ENCODE measurements at places on chromosomes 7 and 10. TPM values are rescaled to one million over a fixed set of nuclear protein-coding genes. Genes with fewer than 3 reads are reported as not detected.

SOSTDC1 gene
- total RNA-seq: not detected

IQUB gene
- total RNA-seq: 0.08 TPM

FAM13C gene
- not detected for total RNA-seq

NKX1-2 gene
- not detected for total RNA-seq

HOXA5 gene
- total RNA-seq: 1.6 TPM

COMTD1 gene
- total RNA-seq: 11.8 TPM

VIPR2 gene
- total RNA-seq: not detected

DNA sequence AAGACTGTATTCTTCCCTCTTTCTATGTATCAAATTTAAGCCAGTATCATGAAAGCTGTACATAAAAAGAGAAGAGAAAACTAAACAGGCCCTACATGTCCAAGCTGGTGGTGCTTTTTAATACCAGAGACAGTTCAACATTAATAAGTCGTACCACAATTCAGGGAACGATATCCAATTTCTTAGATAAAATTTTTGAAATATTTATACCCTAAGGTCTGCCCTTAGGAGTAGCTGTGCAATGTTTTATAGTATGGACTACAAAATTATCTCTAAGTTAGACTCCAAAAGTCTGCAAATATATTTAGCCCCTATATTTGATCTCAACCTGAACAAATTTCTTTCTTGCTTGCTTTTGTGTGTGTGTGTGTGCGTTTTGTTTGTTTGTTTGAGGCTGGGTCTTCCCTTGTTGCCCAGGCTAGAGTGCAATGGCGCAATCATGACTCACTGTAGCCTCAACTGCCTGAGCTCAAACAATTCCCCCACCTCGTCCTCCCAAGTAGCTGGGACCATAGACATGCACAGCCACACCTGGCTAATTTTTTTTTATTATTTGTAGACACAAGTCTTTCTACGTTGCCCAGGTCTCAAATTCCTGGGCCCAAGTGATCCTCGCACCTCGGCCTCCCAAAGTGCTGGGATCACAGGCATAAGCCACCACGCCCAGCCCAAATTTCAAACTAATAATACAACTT, 13.2 kb downstream of the ARHGAP19 start:
- no peak for DNase-seq

DNA sequence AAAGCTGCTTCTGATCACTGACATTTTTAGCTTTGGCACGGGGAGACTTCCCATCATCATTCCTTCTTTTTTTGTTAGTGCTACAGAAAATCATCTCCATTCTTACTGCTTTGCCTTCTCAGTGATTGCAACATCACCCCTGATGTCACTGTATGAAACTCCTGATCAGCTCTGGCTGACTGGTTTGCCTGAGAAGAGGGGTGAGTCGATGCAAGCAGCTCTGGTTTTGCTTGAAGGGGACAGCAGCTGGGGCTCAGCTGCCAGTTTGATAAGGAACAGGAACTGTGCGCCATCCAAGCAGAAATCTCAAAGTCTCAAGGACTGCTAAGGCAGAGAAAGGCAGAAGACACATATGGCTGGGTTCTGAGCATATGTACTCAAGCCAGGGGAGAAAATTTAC, 808.5 kb upstream of the CELF2 start:
- DNase-seq: no peak

- DNase-seq: no peak
Observed at GRCh38 chr7:121558288-121558687, 162.2 kb upstream of the FAM3C start.

GRCh38 chr10:99396471-99396870, 34.0 kb downstream of the GOT1 start:
- DNase-seq: peak; percentile 72

DNA sequence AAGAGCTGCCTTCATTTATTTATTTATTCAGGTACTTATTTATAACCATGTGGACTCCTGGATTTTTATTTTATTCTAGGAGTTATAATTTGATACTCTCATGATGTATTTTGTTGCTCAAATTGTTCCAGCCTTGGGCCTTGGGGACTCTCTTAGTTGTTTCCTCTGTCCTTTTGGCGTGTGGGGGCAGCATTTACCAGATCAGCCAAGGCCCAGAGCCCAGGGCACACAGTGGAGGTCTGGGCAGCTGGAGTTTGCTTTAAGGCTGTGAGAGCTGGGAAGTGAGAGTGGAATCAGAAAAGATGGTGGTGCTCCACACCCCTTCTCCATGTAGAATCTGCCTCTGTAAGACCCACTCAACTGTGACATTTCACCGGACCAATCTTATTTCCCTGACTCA, 398.9 kb downstream of the RPS24 start:
- no peak for DNase-seq
